Eye (tissue), 1 donor: ENCODE measurements at places on chromosomes 6 and 20.

DNA sequence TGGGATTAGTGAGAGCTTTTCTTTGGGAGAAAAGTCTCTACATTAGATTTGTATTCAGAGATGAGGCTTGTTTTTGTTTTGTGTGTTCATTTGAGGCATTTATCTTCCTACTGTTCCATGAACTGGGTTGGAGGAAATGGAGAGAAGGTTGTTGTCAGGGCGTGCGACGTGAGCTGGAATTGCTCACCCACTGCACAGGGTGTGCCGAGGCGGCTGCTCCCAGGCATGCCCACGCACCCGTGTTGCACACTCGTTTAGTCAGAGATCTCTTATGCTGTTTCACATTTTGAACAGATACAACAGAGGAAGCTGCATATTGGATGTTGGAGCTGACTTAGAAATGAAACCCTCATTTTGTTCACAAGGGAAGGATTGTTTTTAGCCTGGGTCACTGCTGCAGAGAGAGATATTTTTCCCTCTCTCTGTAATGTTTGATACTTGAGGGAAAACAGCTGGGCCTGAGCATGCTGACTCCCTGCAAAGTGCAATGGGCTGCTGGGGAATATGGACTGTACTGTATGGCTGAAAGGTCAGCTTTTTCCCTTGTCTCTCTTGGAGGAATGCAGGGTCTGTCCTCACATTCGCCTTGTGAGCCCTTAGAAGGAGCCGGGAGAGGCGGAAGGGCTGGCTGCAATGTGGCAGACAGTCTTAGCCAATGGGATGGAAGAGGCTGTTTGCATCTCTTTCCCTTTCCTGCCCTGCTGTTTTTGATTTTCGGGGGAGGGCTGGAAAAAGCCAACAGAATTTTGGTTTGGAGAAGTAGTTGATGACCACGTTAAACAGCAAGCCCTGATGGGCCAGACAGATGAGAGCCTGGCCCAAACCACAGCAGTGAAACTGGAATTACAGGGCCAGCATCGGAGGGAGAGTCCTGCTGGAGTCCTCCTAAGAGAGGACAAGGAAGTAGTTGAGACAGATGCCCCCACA, 170.8 kb downstream of the SASH1 start:
- DNase-seq, result no peak

DNA sequence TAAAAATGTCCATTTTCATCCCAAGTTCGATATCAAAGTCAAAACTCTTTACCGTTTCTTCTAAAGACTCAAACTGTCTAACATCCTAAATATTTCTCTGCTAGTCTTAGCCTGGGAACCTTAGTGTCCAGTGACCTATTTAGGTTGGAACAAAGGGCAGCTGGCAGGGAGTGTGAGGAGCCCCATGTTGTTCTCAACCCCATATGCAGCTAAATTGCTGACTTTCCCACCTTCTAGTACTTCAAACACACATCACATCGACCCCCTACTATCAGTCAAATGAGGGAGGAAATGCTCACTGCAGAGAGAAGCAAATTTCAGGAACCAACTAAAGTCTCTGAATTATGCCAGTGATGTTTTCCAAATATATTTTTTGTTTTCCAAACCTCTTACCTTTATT, 192.6 kb upstream of the RAB32 start:
- DNase-seq, result no peak

- DNase-seq, result no peak
These were observed 202.0 kb downstream of the ZFAND3 start for GRCh38 chr6:38021571-38021970.

- no peak for DNase-seq
These were observed 15.2 kb downstream of the EIF2S2 start for GRCh38 chr20:34096699-34097444.

- no peak for DNase-seq
These were observed 104.1 kb downstream of the PSMB1 start for GRCh38 chr6:170448751-170449630.

DNA sequence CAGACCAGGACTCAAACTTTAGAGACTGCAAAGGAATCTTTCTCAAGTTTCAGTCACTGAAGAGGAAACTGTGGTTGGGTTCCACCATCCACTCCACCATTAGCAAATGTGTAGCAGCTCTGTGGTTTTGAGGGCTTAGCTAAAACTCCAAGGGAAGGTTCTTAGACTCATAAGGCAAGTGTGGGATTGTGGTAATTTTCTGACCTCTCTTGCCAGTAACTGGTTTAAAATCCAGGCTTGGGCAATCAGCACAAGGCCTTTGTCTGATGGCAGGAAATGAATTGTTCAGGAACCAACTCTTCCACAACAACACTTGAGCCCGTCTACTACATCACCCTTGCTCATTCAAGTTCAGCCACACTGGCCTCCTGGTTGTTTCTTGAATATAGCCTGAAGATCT, 68.6 kb upstream of the FBXL4 start:
- no peak for DNase-seq

GRCh38 chr20:48657426-48658197, 170.2 kb downstream of the PREX1 start:
- DNase-seq, result peak; percentile 94
